H1 (cell line): ENCODE measurements at places on chromosomes 6 and 20. TPM values are rescaled to one million over a fixed set of nuclear protein-coding genes. Genes with fewer than 3 reads are reported as not detected.

DNA sequence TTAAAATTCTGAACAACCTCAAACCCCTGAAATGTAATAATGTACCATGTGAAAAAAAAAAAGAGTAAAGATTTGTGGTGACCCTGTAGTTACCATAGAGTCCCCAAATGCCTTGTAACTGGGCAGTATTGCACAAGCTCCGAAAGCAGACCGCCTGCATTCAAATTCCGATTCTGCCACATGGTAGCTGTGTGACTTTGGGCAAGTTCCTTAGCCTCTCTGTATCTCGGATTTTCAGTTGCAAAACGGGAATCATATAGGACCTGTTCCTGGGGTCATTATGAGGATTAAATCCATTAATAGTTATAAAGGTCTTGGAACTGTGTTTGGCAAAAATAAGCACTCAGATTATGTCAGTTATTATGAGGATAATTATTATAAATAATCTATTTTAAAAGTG lies 43.6 kb downstream of the TSPYL4 start:
- DNase-seq, result no peak
- no peak overlapping the region for H3K27ac ChIP-seq
- H3K4me1 ChIP-seq, result no peaks in the 10 kb centered on the region
- no peaks in the 10 kb centered on the region for H3K27me3 ChIP-seq

GRCh38 chr20:52494244-52494643 lies 302.7 kb upstream of the ZFP64 start:
- H3K36me3 ChIP-seq, result no peaks in the 10 kb centered on the region
- H3K4me3 ChIP-seq, result no peak overlapping the region
- no peaks in the 10 kb centered on the region for H3K27me3 ChIP-seq
- no peak for DNase-seq
- no peaks in the 10 kb centered on the region for H3K4me1 ChIP-seq
- no peak overlapping the region for H3K27ac ChIP-seq

DNA sequence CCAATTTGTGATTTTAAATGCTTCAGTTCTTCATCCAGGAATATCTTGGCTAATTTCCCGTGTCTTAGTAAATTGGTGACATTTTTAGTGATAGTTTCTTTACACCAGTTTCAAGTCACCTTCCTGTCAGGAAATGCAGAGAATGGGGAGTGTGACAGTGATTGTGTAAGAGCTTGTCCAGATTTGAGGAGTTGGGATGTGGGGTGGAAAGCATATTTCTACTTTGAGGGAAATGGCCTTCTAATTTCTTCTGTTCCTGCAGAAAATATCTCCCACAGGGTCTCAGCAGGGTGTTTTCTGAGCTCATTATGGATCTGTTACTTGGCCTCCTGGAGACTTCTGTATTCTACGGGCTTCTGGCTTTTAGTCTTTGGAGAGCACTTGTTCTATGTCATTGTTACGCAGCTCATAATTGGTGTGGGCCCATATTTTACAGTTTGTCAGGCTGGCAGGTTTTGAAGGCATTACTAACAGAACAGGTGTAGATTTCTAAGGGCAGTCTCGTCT lies 65.6 kb downstream of the TMEM200A start:
- no peaks in the 10 kb centered on the region for H3K36me3 ChIP-seq
- DNase-seq, result no peak
- no peak overlapping the region for H3K4me3 ChIP-seq
- H3K27ac ChIP-seq, result no peak overlapping the region
- H3K27me3 ChIP-seq, result no peaks in the 10 kb centered on the region

DNA sequence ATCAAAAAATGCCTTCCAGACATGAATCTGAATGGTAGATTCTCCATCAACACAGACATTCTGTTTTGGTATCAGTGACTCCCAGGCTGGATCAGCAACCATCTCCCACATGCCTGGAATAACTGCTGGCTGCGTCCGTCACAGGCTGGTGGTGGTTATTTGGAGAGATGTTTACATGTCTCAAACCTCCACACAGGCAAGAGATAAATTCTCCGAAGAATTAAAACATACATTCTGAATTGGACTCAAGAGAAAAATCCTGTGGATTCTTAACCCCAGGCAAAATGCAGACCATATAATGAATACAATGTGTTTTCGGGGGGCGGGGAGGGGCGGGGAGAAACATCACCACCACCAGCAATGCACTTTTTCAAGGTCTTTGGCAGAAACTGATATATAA lies 108.2 kb downstream of the THBS2 start:
- no peak overlapping the region for H3K27ac ChIP-seq
- 0 out of 2 replicates have a peak, but pooled peaks cover 2% of the 10 kb centered on the region for H3K4me1 ChIP-seq
- no peaks in the 10 kb centered on the region for H3K27me3 ChIP-seq
- DNase-seq, result no peak

PRPH2 gene
- 0.61 and 0.65 TPM in 2 replicates for total RNA-seq

GRCh38 chr20:24955045-24955444 lies 6.0 kb downstream of the CST7 start:
- no peaks in the 10 kb centered on the region for H3K27me3 ChIP-seq
- DNase-seq, result no peak
- H3K36me3 ChIP-seq, result no peaks in the 10 kb centered on the region; the same call in 1 of the 2 replicates
- H3K27ac ChIP-seq, result no peak overlapping the region
- no peaks in the 10 kb centered on the region for H3K4me1 ChIP-seq
- no peak overlapping the region for H3K4me3 ChIP-seq

LST1 gene
- not detected in 2 replicates for total RNA-seq

- H3K27ac ChIP-seq, result no peak overlapping the region
- no peaks in the 10 kb centered on the region for H3K27me3 ChIP-seq
- H3K4me3 ChIP-seq, result no peak overlapping the region
- H3K36me3 ChIP-seq, result no peaks in the 10 kb centered on the region
Measured at GRCh38 chr20:58306421-58307261, 2.9 kb upstream of the RAB22A start.

- no peak overlapping the region for H3K27ac ChIP-seq
- H3K4me1 ChIP-seq, result no peaks in the 10 kb centered on the region
- no peak for DNase-seq
- no peaks in the 10 kb centered on the region for H3K27me3 ChIP-seq
- no peaks in the 10 kb centered on the region for H3K36me3 ChIP-seq
Measured at GRCh38 chr6:3607599-3607998, 143.9 kb downstream of the PXDC1 start.

GRCh38 chr6:69019832-69020231 lies 384.8 kb downstream of the ADGRB3 start:
- H3K27me3 ChIP-seq, result no peaks in the 10 kb centered on the region
- H3K4me3 ChIP-seq, result no peak overlapping the region
- no peak overlapping the region for H3K27ac ChIP-seq
- no peaks in the 10 kb centered on the region for H3K36me3 ChIP-seq
- DNase-seq, result no peak
- H3K4me1 ChIP-seq, result no peaks in the 10 kb centered on the region; the same call in 1 of the 2 replicates

DNA sequence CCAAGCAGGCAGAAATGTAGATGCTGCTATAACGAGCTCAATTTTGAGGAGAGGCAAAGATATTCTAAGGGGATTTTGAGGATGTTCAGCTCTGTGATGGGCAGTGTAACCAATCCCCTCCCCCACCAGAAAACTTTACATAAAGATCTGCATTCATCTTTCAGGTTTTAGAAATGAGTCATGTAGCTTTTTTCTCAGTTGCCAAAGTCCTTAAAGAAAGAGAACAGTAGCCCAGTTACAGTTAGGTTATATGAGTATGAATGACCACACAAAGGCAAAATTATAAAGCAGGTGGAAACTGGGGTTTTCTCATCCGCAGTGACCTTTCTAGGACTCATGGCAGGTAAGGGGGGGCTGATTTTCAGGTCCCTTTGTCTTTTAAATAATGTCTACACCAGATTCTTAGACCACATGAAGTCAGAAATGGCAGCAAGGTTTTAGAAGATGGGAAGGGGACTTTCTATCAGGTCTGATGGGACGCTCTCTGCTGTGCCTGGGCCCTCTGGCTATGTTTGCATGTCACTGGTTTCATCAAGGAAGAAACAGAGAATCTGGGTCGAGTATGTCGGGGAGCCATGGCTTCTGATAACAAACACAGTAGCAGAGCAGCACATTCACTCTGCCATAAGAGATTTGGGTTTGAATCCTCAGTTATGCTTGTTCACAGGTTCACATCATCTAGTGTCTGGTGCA lies 94.7 kb downstream of the CLIC5 start:
- H3K4me1 ChIP-seq, result no peaks in the 10 kb centered on the region
- no peak overlapping the region for H3K27ac ChIP-seq
- no peak for DNase-seq
- no peaks in the 10 kb centered on the region for H3K27me3 ChIP-seq

GRCh38 chr20:48387675-48388074 lies 440.1 kb downstream of the PREX1 start:
- no peaks in the 10 kb centered on the region for H3K27me3 ChIP-seq
- no peak overlapping the region for H3K27ac ChIP-seq
- H3K4me3 ChIP-seq, result no peak overlapping the region
- DNase-seq, result no peak
- H3K36me3 ChIP-seq, result no peaks in the 10 kb centered on the region

GRCh38 chr20:37369846-37370245 lies 23.9 kb downstream of the SRC start:
- no peak overlapping the region for H3K27ac ChIP-seq

PXMP4 gene
- 3.3 and 4.1 TPM in 2 replicates for total RNA-seq

TENT5A gene
- total RNA-seq, result 2.9 and 3.1 TPM in 2 replicates

GRCh38 chr6:13431861-13432465 lies 55.4 kb downstream of the GFOD1 start:
- no peak overlapping the region for H3K4me3 ChIP-seq
- peaks cover 14% of the 10 kb centered on the region for H3K4me1 ChIP-seq
- H3K36me3 ChIP-seq, result no peaks in the 10 kb centered on the region
- no peak overlapping the region for H3K27ac ChIP-seq

GRCh38 chr6:162568266-162568665 lies 159.3 kb downstream of the PRKN start:
- no peak overlapping the region for H3K27ac ChIP-seq
- no peaks in the 10 kb centered on the region for H3K36me3 ChIP-seq
- H3K4me3 ChIP-seq, result no peak overlapping the region
- DNase-seq, result no peak

ZNF311 gene
- total RNA-seq, result 4.2 and 4.3 TPM in 2 replicates

DNA sequence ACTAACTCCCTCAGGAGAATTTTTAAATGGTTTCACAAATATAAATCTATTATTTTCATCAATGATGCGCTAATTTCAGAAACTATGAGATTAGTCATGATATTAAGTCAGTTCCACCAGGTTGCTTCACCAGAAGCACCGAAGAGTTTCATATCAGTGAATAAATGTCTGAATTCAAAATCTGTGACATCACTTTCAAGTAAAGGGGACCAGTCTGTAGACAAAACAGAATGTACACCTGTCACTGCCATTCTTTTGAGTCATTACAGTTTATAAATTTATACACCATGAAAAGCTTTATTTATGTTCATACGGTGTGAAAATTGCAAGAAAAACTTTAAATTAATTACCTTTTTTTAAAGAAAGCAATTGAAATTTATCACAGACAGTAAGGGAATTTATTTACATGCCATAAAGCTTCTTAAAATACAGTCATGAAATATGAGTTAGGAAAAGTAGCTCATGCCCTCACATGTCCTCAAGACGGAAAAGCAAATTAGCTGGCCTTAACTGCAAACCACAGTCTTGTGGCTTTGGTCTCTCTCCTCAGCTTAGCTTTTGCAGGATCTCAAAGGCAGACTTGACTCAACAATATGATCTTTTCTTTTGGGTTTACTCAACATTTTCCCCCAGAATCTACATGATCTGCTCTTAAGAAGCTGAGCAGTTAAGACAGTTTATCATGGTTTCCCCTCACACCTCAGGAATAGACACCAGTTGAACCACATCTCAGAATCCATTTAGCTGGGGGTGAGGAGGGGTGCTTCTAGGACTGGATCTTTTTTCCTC lies 177.7 kb upstream of the MCHR2 start:
- H3K27me3 ChIP-seq, result peaks cover 1% of the 10 kb centered on the region
- H3K36me3 ChIP-seq, result no peaks in the 10 kb centered on the region
- peaks cover 17% of the 10 kb centered on the region; the same call in 1 of the 2 replicates for H3K4me1 ChIP-seq
- DNase-seq, result no peak

COL21A1 gene
- total RNA-seq, result 3.1 and 3.4 TPM in 2 replicates

DNA sequence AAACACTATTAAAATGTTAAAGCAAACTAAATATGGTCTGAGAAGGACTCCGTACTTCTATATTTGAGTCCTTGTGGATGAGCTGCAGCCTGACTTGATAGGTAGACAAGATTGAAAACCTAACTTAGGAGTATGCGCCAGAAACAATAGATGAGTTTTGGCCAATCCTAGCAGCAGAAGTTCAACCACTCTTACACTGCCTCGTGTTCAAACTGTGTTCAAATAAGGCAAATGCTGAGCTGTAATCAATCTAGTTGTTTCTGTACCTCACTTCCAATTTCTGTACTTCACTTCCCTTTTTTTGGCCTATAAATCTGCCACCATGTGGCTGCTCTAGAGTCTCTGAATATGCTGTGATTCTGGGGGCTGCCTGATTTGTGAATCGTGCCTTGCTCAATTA lies 13.2 kb upstream of the SERINC1 start:
- H3K27me3 ChIP-seq, result no peaks in the 10 kb centered on the region
- peaks cover 5% of the 10 kb centered on the region; the same call in 1 of the 2 replicates for H3K36me3 ChIP-seq
- H3K4me3 ChIP-seq, result peak overlapping the region; percentile 55; the same call in 1 of the 2 replicates
- H3K4me1 ChIP-seq, result no peaks in the 10 kb centered on the region; the same call in 1 of the 2 replicates
- H3K27ac ChIP-seq, result no peak overlapping the region

DNA sequence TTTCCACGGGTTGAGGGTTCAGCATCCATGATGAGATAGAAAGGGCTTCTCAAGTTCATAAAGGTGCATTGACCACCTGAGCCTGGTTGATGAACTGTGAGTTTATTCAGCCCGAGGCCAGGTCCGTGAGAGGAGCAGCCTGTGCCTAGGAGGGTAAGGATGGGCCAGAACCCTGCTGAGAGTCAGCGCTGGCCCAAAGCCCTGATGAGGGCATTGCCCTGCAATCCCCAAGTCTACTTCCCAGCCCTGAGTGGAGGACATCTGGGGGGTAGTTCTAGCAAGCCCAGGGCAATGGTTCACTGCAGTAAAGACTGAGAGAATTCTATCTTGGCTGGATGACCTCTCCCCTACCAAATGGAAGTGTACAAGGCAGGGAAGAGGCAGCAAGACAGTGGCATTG lies 123.3 kb upstream of the NXT1 start:
- H3K27me3 ChIP-seq, result no peaks in the 10 kb centered on the region
- no peaks in the 10 kb centered on the region; the same call in 1 of the 2 replicates for H3K4me1 ChIP-seq
- H3K27ac ChIP-seq, result no peak overlapping the region
- H3K4me3 ChIP-seq, result no peak overlapping the region

- H3K27me3 ChIP-seq, result no peaks in the 10 kb centered on the region
- no peak for DNase-seq
- H3K27ac ChIP-seq, result no peak overlapping the region
- H3K4me1 ChIP-seq, result no peaks in the 10 kb centered on the region; the same call in 1 of the 2 replicates
- no peak overlapping the region for H3K4me3 ChIP-seq
Measured at GRCh38 chr20:50371878-50372769, 138.1 kb upstream of the PTPN1 start.

GRCh38 chr20:43432498-43432897 lies 25.2 kb upstream of the SRSF6 start:
- no peak overlapping the region for H3K4me3 ChIP-seq
- no peak overlapping the region for H3K27ac ChIP-seq
- DNase-seq, result peak; percentile 8
- H3K4me1 ChIP-seq, result peaks cover 3% of the 10 kb centered on the region; the same call in 1 of the 2 replicates
- H3K36me3 ChIP-seq, result no peaks in the 10 kb centered on the region

- peaks cover 5% of the 10 kb centered on the region for H3K4me1 ChIP-seq
- no peaks in the 10 kb centered on the region for H3K27me3 ChIP-seq
- no peak overlapping the region for H3K4me3 ChIP-seq
- H3K36me3 ChIP-seq, result no peaks in the 10 kb centered on the region
- no peak overlapping the region for H3K27ac ChIP-seq
- no peak for DNase-seq
Measured at GRCh38 chr6:157755032-157755745, 67.9 kb upstream of the SNX9 start.
